ENCODE measurements at places on chromosomes 13 and 19.
A peak's percentile ranks its signal among the peaks of the same experiment; 100 is the strongest.

GRCh38 chr13:66329988-66330451, 900.1 kb downstream of the PCDH9 start:
- DNase-seq = no peak

DNA sequence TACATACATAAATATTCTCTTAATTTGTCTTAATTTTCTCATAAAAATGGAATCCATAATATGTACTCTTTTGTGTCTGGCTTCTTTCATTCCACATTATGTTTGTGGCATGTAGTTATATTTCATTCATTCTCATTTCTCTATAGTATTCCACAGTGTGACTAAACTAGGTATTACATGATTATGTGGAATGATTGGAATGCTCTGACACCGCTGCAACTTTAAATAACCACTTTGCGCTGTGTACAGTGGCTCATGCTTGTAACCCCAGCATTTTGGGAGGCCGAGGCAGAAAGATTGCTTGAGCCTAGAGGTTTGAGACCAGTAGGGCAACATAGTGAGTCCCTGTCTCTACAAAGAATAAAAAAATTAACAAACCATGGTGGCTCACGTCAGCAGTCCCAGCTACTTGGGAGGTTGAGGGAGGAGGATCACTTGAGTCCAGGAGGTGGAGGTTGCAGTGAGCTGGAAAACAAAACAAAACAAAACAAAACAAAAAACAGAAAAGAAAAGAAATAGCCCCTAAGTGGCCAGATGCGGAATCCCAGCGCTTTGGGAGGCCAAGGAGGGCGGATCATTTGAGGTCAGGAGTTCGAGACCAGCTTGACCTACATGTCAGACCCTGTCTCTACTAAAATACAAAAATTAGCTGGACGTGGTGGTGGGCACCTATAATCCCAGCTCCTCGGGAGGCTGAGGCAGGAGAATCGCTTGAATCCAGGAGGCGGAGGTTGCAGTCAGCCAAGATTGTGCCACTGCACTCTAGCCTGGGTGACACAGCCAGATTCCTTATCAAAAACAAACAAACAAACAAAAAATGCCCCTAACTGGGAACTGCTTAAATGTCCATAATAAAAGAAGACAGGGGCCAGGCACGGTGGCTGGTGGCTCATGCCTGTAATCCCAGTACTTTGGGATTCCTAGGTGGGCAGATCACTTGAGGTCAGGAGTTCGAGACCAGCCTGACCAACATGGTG, 8.0 kb upstream of the SAE1 start:
- no peak for DNase-seq

- DNase-seq = no peak
Measured at GRCh38 chr13:59374691-59375090, 789.0 kb downstream of the DIAPH3 start.

DNA sequence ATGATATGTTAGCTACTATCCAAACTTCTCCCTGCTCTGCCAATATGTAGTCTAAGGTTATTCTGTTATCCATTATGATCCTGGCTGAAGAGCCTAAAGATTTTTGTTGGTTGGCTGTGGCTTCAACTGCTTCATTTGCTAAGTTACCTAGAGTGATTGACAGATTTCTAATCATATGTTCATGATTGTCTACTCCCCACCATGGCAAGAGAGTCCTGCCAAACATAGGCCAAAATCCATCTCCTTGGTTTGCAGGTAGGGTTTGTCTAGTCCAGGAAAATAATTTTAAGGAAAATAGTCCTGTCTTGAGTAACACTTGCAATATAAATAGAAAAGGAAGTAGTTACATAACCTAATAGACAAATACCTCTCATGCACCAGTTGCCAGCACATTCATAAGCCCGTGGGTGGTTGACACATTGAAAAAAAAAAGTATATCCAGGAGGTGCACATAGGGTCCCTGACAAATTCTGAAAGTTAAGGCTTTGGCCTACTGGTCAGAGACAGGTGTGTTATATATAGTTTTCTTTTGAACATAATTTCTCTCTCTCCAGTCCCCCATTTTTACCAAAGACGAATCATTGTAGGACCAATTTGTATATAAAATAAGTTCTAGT, 5.4 kb upstream of the CBY2 start:
- no peak for DNase-seq

GRCh38 chr19:46147791-46148288, at the start of gene IGFL2:
Gene IGFL2, plus strand, starts transcription at chr19:46148238. Its CDS starts 41 bp downstream, at chr19:46148279.
- DNase-seq = no peak

GRCh38 chr19:40687525-40688016, 2.9 kb downstream of the NUMBL start:
- no peak for DNase-seq

- DNase-seq = peak; percentile 40
Measured at GRCh38 chr19:19627621-19628500, at the start of gene LPAR2. Gene LPAR2, minus strand, starts transcription at chr19:19628220. Its CDS starts 945 bp downstream, at chr19:19627275.

DNA sequence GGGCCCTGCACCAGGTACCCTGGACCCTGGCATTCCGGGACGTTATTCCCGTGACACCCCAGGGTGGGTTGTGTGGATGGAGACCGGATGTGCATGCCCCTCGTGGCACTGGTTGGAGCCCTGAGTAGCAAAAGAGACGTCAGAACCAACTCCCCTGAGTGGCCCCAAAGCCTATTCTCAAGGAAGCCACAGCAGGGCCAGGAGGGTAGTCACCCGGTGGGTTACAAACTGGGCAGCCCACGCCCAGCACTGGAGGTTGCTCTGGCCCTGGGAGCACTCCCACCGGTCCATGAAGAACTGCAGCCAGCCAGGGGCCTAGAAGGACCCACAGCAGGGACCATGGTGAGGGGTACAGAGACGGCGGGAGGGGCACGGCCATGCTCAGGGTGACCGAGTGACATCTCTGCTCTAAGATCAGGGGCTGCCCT, 7.5 kb downstream of the KLF16 start:
- DNase-seq = no peak

GRCh38 chr19:31354316-31354715, 5.1 kb upstream of the TSHZ3 start:
- DNase-seq = no peak

- DNase-seq = no peak
Measured at GRCh38 chr19:33718651-33719254, 77.9 kb upstream of the KCTD15 start.

GRCh38 chr19:58560007-58560887, 1.8 kb upstream of the UBE2M start:
- no peak for DNase-seq

- DNase-seq = no peak
Measured at GRCh38 chr19:46474211-46474610, 2.8 kb upstream of the PNMA8A start.

- DNase-seq = no peak
Measured at GRCh38 chr13:42022796-42023493, 25.5 kb upstream of the DGKH start.

DNA sequence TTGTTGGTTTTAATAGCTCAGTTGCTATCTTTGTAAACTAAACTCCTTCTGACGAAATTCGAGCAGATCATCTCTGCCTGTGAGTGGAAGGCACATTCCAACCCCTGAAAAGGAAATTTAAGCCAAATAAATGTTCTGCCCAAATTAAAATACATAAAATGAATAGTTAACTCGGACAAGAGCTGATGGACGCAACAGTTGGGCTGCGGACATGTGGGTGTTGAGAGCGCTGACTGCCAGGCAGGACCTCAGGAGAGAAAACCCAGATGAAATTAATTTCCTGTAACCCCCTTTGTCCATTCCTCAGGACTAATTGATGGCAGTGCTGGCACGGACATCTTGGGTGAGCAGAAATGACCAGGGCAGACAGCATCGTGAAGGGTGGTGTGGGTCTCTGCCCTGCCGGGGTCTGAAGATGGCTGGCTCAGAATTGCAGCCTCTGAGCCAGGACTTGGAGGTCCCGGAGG, 86.5 kb downstream of the TSHZ3 start:
- DNase-seq = no peak

GRCh38 chr19:3784607-3785450, 1.4 kb downstream of the MATK start:
- DNase-seq = no peak

- DNase-seq = no peak
Measured at GRCh38 chr13:50575138-50575537, 268.4 kb downstream of the DLEU7 start.

GRCh38 chr13:110400786-110401533, 93.9 kb downstream of the COL4A2 start:
- no peak for DNase-seq

DNA sequence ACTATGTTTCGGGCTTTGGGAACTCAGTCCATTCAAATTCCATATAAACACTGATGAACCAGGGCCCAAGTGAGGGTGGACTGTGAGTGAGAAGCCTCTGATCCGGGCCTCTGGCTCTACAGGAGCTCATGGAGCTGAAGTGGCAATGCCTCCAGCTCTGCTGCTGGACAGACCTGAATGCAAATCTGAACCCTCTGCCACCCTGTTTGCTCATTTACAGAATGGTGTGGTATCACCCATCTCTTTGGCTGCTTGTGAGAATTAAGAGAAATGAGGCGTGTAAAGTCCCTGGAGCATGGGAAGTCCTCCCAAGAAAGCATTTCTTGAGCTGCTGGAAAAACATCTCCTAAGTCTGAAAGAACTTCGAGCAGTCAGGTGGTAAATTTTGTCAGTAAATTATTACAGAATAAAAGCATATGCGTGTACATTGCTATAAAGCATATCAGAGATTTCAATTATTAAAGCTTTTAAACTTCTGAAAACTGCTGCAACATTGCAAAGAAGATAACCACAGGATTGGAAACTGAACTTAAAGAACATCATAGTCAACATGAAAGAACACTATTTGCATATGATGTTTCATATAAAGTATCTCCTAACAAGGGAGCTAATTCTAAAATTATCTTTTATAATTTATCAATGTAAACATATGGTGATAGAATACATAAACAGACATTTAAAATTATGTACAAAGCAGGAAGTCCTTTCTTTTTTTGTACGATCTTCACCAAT, 369.0 kb downstream of the UQCRFS1 start:
- no peak for DNase-seq

- no peak for DNase-seq
Measured at GRCh38 chr19:12694641-12695040, 1.8 kb downstream of the FBXW9 start.

GRCh38 chr13:32098272-32098671, 66.7 kb downstream of the FRY start:
- DNase-seq = no peak

- DNase-seq = no peak
Measured at GRCh38 chr13:71090990-71091389, 776.0 kb downstream of the DACH1 start.

DNA sequence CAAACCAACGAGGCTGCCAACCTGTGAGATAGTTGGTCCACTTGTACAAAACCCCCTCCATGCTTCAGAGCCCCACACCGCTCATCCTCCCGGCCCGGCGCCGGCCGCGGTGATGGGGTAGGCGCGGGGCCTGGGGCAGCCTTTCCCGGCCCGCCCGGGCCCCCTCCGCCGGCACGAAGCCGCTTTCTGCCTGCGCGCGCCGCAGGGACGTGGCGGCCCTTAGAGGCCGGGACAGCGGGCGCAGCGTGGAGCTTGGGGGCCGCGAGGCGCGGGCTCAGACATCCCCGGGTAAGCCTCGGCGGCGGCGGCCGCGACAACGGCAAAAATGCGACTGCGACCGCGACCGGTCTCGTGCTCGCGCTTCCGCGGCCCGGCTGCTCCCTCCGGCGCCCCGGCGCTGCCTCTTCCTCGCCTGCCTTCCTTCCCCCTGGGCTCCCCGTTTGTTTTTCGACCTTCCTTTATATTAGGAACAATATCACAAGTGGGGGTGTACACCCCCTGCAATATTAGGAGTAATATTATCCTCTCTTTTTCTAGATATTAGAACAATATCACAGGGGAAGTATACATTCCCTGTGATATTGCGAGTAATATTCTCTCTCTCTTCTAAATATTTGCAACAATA, 53.9 kb upstream of the CEACAM21 start:
- no peak for DNase-seq

DNA sequence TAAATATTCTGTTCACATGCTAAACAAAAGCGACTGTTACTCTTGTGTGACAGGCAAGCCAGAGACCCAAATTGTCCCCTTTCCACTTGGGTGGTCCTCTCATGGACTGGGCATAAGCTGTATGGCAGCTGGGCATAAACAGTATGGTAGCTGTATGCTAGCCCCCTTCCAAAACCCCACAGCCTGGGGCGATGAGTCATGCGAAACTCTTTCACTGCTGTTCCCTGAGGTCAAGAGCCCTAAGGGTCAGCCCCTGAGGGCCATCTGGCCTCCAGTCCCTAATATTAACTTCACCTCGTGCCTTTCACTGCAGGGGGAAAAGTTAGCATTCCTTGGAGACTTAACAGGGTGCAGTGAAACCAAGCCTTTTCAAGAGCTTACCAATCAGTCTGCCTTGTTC, 45.6 kb upstream of the ZNF562 start:
- no peak for DNase-seq
